ENCODE measurements at places on chromosomes 4 and X.

- DNase-seq, result no peak
Observed at GRCh38 chrX:46029777-46030176, 515.4 kb downstream of the ZNF674 start.

DNA sequence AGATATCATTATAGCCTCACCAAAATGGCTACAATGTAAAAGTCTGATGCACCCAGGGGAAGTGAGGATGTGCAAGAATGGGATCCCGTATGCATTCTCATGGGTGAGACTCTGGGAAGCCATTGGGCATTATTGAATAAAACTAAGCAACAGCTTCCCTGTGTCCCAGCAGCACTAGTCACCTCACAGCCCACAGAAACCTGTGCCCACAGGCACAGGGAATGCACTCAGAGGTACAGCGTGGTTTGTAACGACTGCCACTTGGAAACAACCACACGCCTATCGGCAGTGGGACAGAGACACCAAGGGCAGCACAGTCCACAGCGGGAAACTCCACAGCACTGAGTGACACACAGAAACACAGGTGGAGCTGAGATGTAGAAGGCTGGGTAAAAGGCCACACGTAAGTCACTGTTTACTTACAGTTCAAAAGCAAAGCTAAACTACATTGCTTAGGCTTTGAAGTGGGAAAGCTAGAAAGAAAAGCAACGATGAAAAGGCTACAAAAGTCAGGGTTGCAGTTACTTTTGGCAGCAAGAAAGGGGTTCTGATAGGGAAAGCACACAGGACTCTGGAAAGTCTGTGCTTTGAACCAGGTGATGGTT, 69.2 kb downstream of the HAUS3 start:
- DNase-seq, result no peak

DNA sequence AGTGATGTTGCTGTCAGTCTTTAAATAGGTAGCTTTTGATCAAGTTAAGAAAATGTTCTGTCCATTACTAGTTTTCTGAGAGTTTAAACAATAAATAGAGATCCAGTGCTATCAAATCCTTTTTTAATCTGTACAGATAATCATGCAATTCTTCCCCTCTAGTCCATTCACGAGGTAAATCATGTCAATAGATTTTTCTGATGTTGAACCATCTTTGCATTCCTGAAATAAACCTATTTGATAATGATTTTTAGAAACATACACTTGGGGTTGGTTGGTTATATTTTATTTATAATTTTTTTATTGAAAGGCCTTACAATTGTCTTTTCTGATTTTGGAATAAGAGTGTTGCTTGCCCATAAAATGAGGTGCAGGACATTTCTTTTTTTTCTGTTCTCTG, 95.0 kb downstream of the FAM53A start:
- DNase-seq, result no peak

DNA sequence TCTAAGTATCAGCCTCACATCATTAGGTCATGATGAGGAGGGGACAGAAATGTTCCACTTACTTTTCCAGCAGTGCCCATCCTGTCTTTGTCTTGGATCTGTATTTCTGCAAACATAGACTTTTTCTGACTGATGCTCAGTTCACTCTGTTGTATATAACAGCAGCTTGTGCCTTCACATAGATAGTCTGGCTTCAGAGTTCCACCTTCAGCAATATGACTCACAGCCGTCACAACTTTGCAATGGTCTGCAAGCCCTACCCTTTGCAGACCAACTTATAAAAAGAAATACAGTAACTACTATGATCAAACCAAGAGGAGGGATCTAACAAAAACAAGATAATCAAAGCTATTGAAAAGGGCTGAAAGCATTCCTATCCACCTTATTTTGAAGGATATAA, at the start of gene ADH7:
Gene ADH7, minus strand, starts transcription at position 189 of the 400 bp plus-strand sequence. Its CDS starts 109 bp downstream, at position 80.
- DNase-seq, result no peak

DNA sequence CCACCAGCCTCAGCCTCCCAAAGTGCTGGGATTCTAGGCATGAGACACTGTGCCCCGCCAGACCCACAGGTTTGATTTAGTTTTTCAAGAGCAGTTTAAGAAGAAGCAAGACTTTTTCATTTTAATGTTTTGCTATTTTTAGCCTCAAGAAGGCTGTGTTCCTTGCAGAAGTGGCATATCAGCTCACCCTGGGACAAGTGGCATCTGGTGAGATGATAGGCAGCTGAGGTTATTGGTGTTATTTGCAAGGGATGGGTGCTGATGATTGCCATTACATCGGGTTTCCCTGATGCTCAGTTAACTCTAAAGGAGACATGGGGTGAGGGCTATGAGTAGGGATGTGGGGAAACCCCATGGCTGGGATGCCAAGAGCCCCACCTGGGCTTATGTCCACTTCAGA, 120.4 kb downstream of the MXRA5 start:
- no peak for DNase-seq

GRCh38 chr4:40829586-40829985, 79.8 kb downstream of the NSUN7 start:
- no peak for DNase-seq

DNA sequence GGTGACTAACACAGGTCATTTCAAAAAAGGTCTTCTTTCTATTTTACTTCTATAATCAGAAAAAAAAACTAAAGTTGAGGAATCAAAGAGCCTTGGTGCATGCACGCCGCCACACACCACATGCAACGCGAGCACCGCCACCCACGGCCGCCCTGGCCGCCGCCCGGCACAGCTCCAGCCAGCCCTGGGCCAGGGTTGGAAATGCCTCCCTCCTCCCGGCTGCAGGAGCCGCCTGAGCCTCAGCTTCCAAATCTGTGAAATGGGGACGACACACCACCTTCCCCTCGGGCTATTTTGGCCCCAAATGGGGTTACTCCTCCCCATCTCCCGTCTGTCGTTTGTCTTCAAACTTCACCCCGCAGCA, 39.7 kb upstream of the MAN2B2 start:
- no peak for DNase-seq

- DNase-seq, result no peak
Observed at GRCh38 chrX:134529481-134529880, 69.5 kb downstream of the HPRT1 start.

- no peak for DNase-seq
Observed at GRCh38 chrX:150870029-150870428, 28.4 kb downstream of the CD99L2 start.

DNA sequence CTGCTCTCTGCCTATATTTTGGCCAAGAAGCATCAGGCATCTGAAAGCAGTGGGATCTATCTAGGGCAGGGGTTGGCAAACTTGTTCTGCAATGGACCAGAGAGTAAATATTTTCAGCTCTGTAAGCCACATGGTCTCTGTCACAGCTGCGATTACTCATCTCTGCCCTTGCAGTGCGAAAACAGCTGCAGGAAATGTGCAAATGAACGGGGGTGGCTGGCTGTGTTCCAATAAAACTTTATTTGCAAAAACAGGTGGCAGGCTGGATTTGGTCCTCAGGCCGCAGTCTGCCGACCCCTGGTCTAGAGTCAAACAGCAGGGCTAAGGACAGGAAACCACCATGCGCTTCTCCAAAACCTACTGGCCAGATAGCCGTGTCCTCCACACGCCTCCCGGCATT, 48.6 kb downstream of the ACOX3 start:
- no peak for DNase-seq

DNA sequence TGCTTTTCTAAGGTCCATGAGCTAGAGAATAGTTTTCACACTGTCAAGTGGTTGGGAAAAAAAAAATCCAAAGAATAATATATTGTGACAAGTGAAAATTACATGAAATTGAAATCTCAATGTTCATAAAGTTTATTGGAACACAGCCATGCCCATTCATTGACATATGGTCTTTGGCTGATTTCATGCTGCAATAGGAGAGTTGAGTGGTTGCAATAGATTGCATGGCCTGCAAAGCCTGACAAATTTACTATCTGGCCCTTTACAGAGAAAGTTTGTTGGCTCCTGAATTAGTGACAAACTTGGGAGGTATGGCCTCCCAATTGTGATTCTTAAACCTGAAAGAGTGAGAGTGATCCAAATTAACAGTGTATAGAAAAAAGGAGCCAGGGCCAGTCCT, 115.5 kb upstream of the FAM9C start:
- DNase-seq, result no peak

DNA sequence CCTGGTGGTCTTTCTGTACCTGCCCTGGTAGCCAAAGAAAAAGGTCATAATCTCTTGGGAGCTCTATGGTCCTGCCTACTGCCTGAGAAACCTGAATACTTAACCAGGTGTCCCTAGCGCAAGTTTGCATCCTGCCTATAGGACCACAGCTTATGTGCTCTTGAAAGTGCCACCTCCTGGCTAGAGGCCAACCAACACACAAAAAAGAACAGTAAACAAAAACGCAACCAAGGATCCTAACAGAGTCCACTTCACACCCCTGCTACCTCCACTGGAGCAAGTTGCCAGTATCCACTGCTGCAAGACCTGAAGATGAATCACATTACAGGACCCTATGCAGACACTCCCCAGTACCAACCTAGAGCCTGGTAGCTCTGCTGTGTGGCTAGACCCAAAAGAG, 103.2 kb upstream of the PABPC5 start:
- no peak for DNase-seq

GRCh38 chrX:96081891-96082290, 602.8 kb upstream of the DIAPH2 start:
- no peak for DNase-seq

- DNase-seq, result peak; percentile 14
Observed at GRCh38 chrX:71178908-71179307, 34.3 kb downstream of the NLGN3 start.

DNA sequence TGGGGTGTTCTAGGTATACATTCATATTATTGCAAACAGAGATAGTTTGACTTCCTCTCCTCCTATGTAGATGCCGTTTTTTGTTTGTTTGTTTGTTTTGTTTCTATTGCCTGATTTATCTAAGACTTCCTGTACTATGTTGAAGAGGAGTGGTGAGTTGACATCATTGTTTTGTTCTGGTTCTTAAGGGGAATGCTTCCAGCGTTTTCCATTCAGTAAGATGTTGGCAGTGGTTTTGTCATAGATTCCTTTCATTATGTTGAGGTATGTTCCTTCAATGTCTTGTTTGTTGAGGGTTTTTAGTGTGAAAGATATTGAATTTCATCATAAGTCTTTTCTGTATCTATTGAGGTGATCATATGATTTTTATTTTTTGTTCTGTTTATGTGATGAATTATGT, 401.6 kb upstream of the EPHA5 start:
- no peak for DNase-seq

DNA sequence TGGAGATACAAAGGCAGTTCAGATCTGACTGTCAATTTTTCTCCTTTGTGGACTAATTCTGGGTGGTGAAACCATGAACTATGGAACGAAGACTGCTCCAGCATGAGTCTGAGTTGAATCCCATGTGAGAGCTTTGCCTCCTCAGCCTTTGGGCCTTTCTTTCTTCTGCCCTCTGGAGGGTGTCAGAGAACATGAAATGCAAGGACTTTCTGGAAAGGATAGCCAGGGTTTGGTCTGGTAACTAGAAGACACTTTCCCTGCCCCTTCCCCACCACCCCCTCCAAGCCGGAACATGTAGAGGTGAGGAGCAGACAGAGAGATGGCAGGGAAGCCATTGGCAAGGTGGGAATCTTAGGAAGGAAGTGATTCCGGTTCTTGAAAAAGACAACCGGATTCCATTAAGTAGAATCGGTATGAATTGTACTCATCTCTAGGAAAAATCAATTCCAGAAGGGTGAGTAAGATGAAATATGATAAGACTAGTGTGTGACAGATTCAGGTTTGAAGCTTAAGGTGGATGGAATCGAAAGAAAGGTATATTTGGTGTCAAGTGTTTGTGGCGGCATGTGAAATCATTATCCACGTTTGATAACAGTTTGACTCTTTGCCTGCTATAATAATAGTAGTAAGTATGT, 19.0 kb downstream of the FHL1 start:
- no peak for DNase-seq

GRCh38 chr4:94304365-94304971, 38.2 kb downstream of the HPGDS start:
- DNase-seq, result peak; percentile 19

DNA sequence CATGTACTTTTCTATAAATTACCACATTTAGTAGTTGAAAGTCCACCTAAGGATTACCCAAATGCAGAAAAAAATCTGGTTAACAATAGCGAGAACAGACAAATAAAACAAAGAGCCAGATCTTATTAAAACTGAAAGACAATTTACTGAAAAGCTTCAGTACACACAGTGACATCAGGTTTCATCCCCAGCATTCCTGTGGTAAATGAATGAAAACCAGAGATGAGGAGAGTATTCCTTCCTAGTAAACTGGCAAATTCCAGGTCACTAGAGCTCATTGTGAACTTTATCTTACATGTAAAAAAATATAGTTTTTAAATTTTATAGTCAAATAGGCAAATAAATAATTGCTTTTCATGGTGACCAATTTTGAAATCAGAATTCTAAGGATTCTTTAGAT, 1290.5 kb downstream of the ADGRL3 start:
- no peak for DNase-seq

All from CD4-positive, alpha-beta T cell (primary cell).